ENCODE measurements at places on chromosomes 5 and 9.

DNA sequence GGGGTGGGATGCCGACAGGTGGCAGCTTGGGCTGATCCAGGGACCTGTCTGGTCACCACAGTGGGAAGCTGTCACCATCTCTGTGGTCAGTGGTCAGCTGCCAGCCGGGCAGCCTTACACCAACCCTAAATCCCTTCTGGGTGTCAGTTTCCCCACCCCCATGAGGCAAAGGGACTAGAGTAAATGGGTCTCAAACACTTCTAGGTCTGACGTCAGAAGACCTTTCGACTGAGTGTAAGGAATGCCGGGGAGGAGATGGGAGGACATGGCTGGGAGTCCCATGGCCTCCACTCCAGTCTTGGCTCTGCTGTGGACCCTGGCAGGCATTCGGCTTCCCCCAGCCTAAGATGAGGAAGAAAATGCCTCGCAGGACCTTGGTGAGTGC is 40.3 kb upstream of the SLC25A51 start:
- DNase-seq, result no peak

DNA sequence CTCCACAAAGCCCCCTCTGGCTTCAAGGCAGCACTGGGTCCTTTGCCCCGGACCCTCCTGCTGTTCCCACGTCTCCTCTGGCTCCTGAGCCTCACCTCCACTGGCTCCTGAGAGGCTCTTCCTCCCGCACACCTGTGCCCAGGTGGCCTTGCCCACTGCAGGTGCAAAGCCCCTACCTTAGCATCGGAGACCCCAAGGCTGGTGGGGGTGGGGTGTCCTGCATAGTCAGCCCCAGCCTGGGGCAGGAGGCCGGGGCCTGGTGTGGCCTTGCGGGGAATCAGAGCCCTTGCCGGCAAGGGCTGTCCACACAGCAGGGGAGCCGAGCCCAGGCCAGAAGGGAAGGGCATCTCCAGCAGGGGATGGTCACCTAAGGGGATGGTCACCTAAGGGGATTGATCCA is 41.3 kb upstream of the CEP72 start:
- no peak for DNase-seq

DNA sequence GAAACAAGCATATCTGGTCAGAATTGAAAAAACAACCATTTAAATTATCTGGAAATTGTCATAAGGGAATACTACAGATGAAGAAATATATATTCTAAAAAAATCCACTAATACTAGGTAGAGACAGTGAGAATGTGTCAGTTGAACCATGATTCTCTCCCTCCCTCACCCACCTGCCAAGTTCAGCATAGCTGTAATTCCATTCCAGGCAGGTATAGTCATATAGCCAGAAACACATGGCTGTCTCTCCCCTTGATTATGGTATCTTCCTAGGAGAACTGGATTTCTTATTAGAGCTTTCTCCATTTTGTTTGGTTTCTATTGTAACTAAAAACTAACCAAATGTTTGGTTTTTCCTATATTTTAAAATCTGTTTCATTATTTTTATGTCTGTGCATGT is 509.2 kb downstream of the CDH10 start:
- no peak for DNase-seq

GRCh38 chr5:71738662-71739361 is 19.7 kb downstream of the CARTPT start:
- DNase-seq, result no peak

DNA sequence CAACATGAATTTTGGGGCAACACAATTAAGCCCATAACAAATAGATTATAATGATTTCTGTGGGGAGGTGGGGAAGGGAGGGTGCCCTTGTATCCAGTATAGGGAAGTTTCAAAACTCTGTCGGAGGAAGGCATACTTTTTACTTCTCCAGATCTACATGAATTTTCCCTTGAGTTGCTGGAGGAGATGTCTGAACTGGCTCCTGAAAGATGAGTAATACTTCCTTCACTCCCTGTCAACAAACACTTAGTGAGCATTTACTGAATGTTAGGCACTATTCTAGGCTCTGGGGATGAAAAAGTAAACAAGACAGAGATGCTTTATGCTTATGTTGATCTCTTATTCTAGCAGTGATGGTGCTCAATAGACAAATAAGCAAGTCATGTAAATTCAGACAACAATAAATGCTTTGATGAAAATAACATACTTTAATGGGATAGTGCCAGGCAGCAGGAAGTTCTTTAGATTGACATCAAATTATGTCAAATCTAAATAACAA is 197.9 kb upstream of the ANKH start:
- DNase-seq, result no peak

DNA sequence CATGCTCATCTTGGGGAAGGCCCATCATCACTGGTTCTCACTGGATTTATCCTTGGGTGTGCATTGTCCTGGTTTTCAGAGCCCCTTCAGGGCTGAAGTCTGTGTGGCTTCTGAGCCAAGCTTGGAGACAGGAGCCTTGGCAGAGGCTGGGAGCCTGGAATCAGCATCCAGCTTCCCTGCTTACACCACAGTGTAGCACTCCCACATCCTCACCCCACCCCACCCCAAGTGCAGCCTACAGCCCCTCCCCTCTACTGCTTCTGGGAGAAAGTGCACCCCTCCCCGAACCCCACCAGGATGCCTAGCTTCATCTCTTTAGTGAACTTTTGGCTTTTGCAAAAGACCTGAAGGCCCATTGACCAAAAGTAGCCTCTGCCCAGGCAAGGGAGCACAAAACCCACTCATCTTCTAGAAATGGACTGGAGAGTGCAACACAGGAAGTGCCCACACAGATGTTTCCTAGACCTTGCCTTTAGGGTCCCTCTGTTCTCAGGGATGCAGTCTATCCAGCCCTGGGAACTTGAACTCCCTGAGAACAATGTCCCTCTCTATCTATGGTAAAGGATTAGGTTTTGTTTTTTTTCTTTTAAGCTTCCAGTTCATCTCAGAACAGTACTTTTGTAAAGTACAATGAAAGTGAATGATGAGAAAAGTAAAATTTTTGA is 189.7 kb downstream of the PALM2AKAP2 start:
- DNase-seq, result no peak

- peak; percentile 50 for DNase-seq
Observed at GRCh38 chr9:88578121-88579049, 43.4 kb downstream of the NXNL2 start.

DNA sequence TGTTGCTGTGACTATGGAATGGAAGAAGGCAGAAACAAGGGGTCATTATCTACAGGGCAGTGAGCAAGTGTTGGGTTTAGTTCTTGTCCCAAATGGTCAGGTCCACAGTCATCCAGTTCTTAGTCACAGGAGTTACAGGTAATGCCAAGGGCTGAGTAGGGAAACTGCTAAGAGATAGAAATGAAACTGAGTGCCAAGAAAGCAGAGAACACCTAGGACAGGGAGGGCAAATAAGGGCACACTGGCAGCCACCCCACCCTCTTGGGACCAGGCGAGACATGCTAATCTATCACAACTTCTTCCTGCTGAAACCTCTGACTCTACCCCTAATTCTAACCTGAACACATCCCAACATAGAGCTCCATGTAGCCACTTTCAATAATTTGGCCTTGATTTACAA is 103.2 kb downstream of the KLF4 start:
- no peak for DNase-seq

GRCh38 chr9:127980060-127980705 is 606 bp downstream of the EEIG1 start:
- peak; percentile 60 for DNase-seq

DNA sequence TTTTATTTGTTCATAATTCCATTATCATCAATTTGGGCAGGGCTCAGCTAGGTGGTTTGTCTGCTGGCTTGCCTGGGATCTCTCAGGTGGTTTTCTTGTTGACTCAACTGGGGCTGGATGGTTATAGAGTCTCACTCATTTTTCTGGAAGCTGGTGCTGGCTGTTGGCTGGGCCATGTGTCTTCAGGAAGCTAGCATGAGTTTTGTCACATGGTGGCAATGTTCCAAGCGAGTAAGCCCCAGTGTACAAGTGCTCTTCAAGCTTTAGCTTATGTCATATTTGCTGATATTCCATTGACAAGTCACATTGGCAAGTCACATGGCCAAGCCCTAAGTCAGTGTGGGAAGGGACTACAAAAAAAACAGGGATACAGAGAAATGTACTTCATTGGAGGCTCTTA is 2.3 kb upstream of the RASEF start:
- no peak for DNase-seq

DNA sequence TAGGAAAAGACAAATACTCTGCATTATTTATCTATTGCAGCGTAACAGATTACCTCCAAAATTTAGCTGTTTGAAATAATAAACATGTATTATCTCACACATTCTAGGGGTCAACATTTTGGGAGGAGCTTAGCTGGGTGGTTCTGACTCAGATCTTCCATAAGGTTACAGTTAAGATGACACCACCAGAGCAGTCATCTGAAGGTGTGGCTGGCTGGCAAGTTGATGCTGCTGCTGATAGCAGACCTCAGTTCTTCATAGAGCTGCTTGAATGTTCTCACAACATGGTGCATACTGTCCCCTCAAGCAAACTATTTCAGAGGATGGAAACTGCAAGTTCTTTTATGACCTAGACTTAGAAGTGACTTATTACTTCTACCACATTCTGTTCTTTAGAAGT is 146.3 kb upstream of the FSTL4 start:
- DNase-seq, result no peak

DNA sequence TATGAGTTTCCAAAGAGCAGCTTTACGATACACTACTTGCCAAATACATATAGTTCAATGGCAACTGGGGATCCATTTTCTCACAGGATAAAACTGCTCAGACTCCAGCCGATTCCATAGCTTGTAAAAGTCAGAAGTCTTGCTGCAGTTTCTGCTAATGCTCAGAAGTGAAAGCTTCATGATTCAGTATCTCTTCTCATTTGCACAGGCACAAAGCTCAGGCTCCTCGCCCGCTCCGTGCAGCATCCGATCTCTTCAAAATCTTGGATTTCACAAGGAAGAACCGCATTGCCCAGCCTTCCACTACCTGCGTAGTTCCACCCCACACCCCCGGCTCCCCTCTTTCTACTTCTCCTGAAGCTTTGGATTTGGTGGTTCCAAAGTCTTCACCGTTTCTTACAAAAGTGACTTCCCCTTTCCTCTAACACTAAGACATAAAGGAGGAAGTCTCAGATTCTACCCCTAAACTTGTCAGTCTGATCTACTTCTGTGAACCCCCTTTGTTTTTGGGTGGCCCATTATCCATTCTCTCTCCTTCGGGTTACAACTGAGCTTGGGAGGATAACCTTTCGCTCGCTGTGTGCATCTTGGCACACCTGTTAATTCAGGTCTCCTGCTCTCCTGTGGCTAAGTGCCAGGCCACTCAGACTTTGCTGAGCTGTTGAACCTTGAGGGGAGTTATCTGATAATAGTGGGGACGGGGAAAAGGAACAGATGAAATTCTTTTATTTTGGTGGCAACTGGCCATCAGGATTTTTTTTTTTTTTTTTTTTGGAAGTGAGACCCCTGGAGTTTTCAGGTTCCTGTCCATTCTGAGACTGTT is 194.1 kb downstream of the GNA14 start:
- no peak for DNase-seq

DNA sequence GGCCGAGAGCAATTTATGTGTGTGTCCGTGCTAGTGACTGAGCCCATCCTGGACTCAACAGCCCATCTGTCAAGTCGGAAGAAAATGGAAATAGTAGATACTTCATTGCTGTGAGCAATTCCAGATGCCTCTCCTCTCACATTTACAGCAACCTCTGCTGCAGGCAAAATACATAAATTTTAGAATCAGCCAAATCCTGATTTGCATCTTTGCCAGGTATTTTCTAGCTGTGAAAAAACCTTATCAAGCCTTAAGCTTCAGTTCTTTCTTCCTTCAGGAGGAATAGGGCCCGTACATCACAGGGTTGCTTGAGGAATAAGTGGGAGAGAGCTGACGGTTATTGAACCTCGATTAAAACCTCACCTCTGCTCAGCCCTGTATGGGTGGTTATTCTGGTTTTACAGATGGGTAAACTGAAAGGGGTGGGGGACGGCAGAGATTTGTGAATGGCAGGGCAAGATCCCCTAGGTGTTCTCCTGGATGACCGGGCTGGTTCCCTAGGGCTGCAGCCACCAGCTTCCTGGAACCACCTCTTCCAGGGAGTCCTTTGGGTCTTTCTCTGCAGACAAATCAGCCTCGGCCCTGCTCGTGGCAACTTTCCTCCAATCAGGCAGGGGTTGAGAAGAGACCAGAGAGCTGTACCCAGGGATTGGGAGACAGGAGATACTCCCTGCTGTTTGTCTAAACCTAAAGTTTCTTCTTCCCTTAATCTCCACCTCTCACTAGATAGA is 5.3 kb upstream of the MSX2 start:
- no peak for DNase-seq

DNA sequence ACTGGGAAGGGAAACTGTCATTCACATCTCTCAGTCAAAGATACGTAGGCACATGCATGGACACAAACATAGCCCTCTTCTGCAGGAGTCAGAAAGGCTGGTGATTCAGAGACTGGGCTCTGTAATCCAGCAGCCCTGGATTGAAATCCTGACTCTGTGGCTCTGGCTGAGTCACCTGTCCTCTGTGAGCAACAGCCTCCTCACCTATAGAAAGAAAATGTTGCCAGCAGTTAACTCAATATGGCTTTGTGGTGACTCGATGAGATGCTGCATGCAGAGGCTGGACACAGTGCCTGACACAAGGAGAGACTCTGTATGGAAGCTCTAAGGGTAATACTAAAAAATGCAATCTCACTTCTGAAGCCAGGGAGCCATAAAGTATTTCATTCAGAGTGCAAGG is 23.9 kb upstream of the CDKN2AIPNL start:
- no peak for DNase-seq

DNA sequence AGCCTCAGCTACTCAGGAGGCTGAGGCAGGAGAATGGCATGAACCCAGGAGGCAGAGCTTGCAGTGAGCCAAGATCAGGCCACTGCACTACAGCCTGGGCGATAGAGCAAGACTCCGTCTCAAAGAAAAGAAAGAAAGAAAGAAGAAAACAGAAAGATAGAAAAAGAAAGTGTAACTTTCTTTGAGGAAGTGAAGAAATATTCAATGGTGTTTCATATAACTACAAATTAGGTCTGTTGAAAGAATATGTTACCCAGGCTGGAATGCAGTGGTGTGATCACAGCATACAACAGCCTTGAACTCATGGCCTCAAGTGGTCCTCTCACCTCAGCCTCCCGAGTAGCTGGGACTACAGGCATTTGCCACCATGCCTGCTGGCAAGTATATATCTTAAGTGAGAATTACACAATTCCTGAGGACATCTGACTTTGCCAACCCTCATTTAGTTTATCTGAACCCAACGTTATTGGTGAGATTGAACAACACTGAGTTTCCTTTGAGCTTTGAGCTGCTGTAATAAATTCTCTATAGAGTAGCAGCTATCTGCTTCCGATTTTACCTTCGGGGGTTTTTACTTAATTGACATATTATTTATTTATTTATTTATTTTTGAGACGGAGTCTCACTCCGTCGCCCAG is 2.0 kb upstream of the FAF2 start:
- no peak for DNase-seq

GRCh38 chr9:33025572-33026342 is 684 bp downstream of the DNAJA1 start:
- DNase-seq, result peak; percentile 90

DNA sequence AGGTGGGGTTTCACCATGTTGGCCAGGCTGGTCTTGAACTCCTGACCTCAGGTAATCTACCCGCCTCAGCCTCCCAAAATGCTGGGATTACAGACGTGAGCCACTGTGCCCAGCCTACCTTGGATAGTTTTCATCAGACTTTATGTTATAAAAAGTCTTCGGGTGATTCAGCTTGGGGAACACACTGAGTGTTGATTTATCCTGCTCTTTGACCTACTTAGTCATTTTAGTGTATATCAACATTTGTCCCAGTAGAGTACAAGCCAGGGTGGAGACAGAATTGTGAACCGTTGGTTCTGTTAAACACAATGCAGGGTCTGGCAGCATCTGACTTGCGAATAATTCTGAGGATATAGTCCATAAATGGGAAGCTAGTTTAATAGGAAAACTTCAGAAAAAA is 39.7 kb downstream of the NFX1 start:
- DNase-seq, result no peak
